Endothelial cell of coronary artery (primary cell): ENCODE measurements at places on chromosomes 1 and 21. TPM values are rescaled to one million over a fixed set of nuclear protein-coding genes. Genes with fewer than 3 reads are reported as not detected.

ACBD3 gene
- total RNA-seq = 39.8 and 46.8 TPM in 2 replicates

ABCA4 gene
- total RNA-seq = 2.0 and 4.0 TPM in 2 replicates

RPTN gene
- 0.19 TPM in 1 of 2 replicates, not detected in the other for total RNA-seq

KCNA3 gene
- total RNA-seq = not detected in 2 replicates

NPPB gene
- 0.54 and 1.5 TPM in 2 replicates for total RNA-seq

IVL gene
- total RNA-seq = not detected in 2 replicates

ASCL5 gene
- not detected in 2 replicates for total RNA-seq

RCAN3 gene
- total RNA-seq = 1.1 and 1.3 TPM in 2 replicates
